M059J (cell line): ENCODE measurements at places on chromosomes 2 and 18. TPM values are rescaled to one million over a fixed set of nuclear protein-coding genes. Genes with fewer than 3 reads are reported as not detected.
A peak's percentile ranks its signal among the peaks of the same experiment; 100 is the strongest.

- no peak for DNase-seq
Observed at GRCh38 chr2:65656160-65656718, 223.8 kb upstream of the SPRED2 start.

DNA sequence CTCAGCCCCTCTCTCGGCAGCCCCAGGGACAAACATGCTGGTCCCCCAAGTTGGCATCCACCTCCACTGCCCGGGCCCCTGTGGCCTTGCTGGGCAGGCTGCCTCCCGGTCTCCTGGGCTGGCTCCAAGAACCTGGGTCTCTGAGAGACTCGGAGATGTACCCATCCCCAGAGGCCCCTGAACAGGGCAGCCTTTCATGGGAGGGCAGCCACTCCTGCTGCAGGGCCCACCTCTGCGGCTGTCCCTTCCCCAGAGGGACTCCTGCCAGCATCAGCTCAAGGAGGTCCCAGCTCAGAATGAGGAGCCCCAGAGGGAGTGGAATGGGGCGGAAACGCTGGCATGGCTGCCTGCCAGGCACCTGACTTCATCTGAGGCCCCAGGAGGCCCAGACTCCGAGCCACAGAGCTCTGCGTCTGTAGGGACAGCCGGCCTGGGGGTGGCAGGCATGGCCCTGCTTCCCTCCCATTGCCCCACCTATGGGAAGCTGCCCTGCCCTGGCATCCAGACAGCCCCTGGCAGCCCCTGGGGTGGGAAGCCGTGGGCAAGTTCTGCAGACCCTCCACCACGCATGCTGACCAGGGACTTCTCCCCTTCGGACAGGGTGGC is 857 bp upstream of the CROCC2 start:
- DNase-seq: no peak

DNA sequence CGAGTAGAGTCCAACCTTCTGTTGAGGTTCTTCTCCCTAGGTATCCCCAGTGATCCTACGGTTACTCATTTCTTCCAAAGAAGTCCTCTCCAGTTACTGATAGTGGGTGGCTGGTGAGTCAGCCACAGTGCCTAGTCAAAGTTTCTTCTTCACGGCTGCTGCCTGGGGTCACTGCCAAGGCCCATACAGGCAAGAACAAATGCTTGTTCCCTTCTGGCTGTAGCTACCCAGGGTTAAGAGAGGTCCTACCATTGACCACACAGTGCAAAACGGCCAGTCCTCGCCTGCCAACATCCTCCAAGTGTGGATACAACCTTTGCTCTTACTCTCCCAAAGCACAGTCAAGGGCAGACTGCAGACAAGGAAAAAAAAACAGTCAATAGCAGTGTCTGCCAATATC is 2.9 kb upstream of the PTPN4 start:
- DNase-seq: peak; percentile 80

Gene KYNU
- total RNA-seq: 11.3 and 14.5 TPM in 2 replicates

Gene UGT1A10
- total RNA-seq: not detected in 2 replicates
